ENCODE measurements at places on chromosomes 12 and 14. TPM values are rescaled to one million over a fixed set of nuclear protein-coding genes. Genes with fewer than 3 reads are reported as not detected.

The LHX5 gene
- polyA plus RNA-seq, result not detected

DNA sequence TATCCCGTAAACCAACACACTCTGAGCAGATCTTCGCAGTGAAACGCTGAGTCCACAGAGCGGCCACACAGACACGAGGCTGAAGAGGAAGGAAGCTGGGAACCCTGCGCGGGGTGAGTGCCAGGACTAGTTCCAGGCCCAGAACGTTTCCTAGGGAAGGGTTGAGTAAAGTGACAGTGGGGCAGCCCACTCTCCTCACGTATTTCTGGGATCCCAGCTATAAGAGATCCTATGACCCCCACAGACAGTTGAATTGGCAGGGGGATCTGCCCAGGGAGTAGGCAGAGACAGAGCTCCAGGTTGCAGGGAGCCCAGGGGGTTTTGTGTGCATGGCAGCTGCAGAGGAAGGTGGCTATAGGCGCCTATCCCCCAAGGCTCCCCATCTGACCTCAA is 51.1 kb downstream of the GTF2A1 start:
- no peak for DNase-seq

DNA sequence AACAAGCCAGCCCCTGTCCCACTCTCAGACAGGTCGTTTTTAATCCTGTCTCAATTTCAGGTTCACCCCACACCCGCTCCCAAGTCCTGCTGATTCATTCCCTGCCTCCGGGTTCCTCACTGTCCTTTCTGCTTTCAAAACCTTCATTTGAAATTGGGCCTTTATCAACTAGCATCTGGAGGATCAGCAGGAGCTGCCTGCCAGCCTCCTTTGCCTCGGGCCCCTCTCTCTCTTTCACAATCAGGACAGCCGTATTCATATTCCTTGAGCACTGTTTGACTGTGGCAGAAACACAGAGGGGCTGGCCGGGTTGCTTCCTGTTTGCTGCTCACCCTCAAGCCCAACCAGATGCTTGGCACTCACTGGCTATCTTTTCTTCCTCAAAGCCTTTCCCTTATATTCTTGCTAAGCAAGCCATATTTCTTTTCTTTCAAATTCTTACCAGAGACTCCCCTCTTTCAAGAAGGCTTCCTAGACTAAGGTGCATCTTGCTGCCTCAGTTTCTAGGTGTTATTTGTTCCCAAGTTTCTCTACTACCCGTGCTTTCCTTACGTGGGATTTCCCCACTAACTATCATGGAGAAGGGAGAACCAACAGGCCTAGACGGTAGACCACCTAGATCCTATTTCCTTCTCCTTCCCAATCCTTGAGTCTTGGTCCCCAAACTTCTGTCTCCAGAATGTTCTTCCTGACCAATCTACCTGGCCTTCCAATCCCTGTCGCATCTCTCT is 3.0 kb downstream of the GALNT6 start:
- no peak for DNase-seq

GRCh38 chr12:39887856-39888255 is 218.0 kb downstream of the SLC2A13 start:
- DNase-seq, result no peak

DNA sequence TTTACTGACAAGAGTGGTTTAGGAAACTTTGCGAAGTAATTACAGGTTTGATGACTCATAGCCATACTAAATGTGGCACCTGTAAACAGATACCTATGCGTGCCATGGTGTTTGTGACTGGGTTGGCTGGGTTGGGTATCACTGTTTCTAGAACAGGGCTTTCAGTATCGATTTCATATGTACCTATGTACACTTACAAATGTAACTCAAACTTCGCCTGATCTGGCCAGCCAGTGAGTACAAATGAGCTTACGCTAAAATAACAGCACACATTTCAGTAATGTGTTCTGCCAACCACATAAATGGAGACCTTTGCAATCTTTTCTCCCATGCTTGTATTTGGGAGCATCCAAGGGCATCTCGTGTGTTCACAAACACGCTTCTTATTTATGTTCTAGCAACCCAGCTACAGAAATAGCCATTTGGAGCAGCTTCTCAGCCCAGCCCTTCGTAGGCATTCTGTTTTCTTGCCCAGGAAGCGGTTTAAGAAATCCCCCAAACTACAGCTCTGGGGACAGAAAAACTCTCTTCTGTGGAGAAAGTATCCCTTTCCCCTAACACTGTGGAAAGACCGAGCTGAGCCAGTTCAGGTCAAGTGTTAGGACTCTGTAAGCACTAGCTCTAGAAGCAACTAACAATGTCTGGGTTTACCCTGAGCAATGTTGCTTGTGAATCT is 42.3 kb upstream of the MDM1 start:
- no peak for DNase-seq

DNA sequence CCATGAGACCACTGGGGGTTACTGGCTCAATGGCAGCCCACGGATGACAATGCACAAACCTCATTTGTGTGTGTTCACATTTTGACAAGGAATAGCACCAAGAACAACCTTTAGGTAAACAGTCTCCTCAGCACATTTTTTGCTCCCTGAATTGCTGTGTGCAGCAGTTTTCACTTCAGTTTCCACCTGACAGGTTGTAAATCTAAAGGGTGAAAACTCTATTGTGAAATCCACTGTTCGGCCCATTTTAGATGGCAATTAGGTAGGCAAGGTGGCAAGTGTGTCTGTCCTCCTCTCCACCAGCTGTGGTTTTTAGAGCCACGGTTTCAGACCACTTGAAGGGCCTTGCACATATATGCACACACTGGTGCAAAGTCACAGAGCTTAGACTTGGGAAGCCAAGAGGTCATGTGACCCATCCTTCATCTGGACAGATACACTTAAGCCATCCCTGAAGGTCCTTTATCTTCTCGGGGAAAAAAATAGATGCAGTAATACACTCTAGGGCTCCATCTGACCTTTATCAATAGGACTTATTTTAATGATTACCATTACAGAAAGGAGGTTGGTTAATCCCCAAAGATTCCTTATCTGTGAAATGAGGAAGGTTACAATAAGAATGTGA is 23.2 kb downstream of the HAL start:
- DNase-seq, result no peak

GRCh38 chr12:94988471-94988870 is 15.0 kb downstream of the NDUFA12 start:
- DNase-seq, result peak; percentile 36

DNA sequence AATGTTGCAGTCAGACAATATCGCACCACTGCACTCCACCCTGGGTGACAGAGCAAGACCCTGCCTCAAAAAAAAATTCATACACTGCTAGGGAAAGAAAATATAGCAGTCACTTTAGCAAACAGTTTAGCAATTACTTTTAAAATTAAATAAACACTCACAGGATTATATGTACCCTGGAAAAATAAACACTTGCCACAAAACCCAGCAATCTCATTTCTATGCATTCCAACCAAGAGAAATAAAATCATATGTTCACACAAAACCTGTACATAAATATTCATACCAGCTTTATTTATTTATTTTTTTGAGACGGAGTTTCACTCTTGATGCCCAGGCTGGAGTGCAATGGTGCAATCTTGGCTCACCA is 20.2 kb downstream of the ATXN2 start:
- DNase-seq, result no peak

The FLVCR2 gene
- polyA plus RNA-seq, result 1.6 TPM

- DNase-seq, result no peak
These were observed 9.2 kb upstream of the LBHD2 start for GRCh38 chr14:103074729-103075367.

GRCh38 chr12:55744340-55745030 is 1.6 kb downstream of the GDF11 start:
- DNase-seq, result no peak

The PARP11 gene
- 10.6 TPM for polyA plus RNA-seq

The CACNA1C gene
- 0.05 TPM for polyA plus RNA-seq

The GNB3 gene
- 0.23 TPM for polyA plus RNA-seq

GRCh38 chr14:53531156-53531555 is 378.0 kb upstream of the DDHD1 start:
- DNase-seq, result no peak

DNA sequence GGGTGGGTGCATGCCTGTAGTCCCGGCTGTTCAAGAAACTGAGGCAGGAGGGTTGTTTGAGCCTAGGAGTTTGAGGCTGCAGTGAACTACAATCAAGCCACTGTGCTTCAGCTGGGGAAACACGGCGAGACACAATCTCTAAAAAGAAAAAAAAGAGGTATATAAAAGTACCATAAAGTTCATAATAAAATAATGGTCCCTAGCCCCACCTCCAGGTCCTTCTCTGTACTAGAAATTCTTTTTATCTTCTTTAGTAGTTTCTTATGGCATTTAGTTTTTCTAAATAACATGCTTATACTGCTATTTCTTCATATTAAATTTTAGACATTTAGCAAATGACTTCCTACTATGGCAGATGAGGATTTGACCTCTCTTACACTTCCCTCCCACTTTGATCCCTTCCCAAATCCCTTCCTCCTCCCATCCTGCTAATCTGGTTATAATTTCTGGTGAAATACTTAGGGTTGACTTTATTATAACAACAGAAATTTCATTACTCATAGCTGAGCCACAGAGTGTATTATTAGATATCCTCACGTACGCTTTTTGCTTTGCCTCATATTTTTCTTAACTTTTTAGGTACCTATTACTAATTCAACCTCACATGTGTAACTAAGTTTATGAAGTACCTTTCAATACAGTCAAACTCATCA is 94.7 kb downstream of the SLC41A2 start:
- no peak for DNase-seq

DNA sequence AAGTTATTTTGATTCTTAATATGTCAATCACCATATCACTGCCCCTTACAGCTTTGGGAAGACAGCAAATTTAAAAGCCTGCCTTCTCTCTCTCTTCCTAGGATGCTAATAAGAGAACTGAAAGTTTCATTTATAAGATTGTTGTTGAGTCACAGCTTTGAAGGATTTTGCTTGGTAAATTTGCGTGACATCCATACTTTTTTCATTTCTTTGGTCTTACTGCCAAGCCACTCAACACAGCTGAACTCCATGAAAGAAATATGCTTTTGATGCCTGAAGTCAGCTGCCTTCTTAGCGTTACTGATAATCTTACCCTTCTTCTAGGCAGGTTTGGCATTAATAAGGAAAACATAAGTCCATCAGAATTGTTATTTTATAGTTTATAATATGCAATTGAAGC is 155.0 kb downstream of the CRADD start:
- no peak for DNase-seq

- DNase-seq, result no peak
These were observed 175.7 kb downstream of the RIMBP2 start for GRCh38 chr12:130540376-130540775.

DNA sequence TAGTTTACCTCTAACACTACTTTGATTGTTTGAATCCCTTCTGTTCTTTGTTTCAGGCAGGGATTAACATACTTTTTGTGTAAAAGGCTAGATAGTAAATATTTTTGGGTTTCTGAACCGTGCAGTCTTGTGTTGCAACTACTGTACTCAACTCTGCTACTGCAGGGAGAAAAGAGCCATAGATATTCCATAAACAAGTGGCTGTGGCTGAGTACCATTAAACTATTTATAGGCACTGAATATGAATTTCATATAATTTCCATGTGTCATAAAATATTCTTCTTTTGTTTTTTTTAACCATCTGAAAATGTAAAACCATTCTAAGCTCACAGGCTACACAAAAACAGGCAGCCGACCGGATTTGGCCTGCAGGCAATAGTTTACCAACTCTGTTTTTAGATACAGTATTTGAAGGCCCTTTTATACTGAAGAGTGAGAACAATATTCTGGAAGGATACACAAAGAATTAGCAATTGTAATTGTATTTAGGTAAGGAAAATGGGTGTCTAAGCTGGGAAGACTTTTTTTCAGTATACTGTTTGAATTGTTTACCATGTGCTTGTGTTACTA is 15.7 kb downstream of the NR1H4 start:
- no peak for DNase-seq

DNA sequence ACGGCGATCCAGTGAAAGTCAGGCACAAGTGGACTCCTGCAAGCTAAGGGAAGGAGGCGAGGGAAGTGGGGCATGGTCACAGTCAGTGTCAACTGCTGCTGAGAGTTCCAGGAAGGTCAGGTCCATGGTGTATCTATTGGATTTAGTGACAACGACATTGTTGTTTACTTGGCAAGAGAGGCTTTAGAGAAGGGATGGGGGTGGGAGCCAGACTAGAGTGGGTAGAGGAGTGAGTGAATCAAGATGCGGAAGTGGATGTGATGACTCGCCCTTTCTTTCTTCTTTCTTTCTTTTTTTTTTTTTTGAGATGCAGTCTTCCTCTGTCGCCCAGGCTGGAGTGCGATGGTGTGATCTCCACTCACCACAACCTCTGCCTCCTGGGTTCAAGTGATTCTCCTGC is 12.5 kb downstream of the P2RX7 start:
- no peak for DNase-seq

DNA sequence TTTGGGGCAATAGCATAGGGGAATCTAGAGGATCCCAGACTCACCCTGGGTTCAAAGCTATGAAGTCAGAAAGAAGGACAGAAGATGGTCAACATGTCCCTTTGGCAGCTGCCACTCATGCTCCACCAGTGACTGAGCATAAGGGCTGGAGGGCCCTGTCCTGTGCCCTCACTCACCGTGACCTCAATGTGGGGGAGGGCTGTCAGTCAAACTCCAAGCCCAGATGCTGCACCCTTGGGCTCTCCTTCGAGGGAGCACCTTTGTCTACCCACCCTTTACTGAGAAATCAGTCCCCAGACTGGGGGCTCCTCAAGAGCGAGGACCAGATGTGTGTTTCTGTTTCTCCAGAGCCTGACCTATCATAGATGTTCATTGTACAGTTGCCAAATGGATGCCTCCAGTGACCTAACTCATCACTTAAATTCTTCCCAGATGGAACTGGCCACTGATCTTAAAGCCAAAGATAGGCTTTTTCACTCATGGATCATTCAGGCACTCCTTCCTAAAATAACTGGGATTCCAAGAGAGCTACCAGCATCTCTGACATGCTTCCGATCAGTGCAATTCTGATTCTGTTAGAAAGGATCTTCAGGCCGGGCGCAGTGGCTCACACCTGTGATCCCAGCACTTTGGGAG is 27.2 kb upstream of the VSX2 start:
- DNase-seq, result no peak

- DNase-seq, result no peak
These were observed 70.0 kb downstream of the PPP2R5E start for GRCh38 chr14:63472986-63473788.

DNA sequence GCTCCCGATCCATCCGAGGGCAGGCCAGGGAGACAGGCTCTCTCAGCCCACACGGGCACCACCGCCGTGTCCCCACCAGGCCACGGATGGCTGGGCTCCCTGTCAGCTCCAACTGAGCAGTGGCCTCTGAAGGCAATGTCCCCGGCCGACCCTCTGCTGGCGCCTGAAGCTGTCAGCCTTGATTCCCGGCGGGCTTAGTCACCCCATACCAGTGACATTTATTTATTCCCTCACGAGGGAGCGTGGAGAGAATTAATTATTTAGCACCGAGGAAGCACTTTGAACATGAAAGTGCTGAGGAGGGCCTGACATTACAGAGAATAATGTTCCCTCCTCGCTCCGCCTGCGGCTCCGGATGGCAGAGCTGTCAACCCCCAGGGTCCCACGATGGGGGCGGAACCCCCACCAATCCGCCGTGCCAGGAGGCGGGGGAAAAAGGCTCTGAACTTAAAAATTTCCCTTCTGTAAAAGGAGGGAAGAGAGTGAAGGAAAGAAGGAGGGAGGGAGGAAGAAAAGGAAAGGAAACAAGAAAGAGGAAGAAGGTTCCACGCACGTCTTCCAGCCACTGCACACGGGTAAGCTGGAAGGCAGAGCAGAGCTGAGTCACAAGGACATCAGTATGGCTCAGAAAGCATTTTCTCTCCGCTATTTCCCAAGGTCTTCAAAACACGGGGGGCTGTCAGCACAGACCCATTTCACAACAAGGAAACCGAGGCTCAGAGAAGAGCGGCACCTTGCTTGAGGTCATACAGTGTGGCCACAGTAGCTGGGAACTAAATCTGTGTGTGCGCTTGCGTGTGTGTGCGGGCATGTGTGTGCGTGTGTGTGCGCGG is 108.7 kb upstream of the NCOR2 start:
- no peak for DNase-seq
